ENCODE measurements at places on chromosomes 3 and 15.

DNA sequence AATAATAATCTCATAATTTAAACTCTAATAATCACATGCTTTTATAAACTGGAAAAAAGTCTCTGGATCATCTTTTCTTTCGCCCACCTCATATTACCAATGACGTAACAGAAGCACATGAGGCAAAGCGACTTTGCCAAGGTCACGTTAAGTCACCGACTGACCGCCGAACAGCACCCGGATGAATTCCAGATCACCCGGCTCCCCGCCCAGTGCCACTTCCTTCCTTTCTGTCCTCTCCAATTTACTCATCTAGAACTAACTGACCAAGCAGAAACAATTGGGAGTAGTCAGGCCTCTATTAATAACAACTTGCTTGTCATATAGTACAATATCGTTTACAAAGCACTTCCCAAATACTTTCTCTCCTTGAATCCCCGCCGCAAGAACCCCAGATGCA lies 21.1 kb downstream of the FGF12 start:
- DNase-seq = no peak

DNA sequence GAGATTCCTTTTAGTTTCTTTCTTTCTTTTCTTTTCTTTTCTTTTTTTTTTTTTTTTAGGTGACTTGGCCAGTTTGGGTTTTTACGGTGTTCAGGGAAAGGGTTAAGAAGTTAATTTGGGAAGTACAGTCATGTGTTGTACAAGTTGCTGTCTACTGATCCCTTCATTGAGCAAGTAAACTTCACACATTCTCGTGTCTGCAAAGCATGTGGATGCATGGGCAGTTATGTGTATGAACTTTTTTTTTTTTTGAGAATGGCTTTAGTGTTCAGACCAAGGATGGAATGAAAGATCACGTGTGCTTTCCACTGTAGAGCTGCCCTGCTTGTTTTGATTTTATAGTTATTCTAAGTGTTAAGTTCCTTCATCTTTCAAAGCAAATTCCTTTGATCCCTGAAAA lies 132.3 kb downstream of the PGPEP1L start:
- DNase-seq = no peak

DNA sequence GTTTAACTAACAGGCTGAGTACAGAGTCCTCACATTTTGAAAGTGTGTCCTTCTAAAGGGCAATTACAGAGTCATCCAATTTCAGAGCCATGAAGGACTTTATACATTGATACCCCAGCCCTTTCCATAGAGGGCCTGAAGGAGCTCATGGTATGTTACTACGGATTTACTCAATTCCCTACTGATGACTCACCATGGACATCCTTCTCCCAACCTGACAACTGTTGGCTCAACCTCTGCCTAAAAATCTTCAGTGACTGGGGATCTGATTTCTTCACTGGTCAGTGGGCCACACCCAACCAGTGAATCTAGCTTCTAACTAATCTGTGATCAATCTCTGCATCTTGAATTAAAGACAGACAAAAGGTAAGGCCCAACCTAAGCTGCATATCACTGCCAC lies 963.4 kb upstream of the CFAP20DC start:
- DNase-seq = no peak

GRCh38 chr15:68629519-68630210 lies 50.9 kb downstream of the CORO2B start:
- no peak for DNase-seq

- DNase-seq = no peak
Measured at GRCh38 chr15:50613600-50613999, 67.1 kb upstream of the USP50 start.

Measured in spinal cord (tissue), 10 donors.